Activated T-helper 2 cell treated with anti-CD3 and anti-CD28 coated beads, Interferon-gamma antibody, Interleukin-2, Interleukin-4, amounts not matched to agents 10 μg/mL and 5 μg/mL and 100 μg/mL, durations not matched to agents 14 hours and 24 hours and 36 hours (primary cell): ENCODE measurements at places on chromosomes 5 and 9. TPM values are rescaled to one million over a fixed set of nuclear protein-coding genes. Genes with fewer than 3 reads are reported as not detected.

GRCh38 chr5:181114284-181114843 lies 16.6 kb downstream of the OR2V1 start:
- DNase-seq: no peak

GRCh38 chr9:107739601-107740082 lies 250.1 kb upstream of the KLF4 start:
- DNase-seq: no peak

- no peak for DNase-seq
Observed at GRCh38 chr9:92395617-92396016, 8.8 kb downstream of the OGN start.

DNA sequence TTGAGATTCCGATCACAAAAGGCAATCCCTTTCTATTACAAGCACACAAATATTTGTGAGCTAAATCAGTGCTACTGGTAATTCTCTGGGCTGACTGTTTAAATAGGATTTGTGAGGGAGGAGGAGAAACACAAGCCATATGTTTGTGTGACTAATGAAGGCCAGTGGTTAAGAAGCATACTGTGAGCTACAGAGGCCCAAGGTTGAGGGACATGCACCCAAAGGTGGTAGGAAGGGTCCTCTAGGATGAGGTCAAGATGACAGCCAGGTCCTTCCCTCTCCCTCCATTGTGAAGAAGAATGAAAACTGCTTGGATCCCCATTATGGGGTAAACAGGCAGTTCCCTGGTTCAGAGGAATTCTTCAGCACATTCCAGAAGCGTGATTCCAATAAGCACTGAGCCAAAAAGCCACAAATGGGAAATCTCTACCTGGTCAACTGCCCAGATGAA lies 83.9 kb downstream of the SPOCK1 start:
- DNase-seq: no peak

DNA sequence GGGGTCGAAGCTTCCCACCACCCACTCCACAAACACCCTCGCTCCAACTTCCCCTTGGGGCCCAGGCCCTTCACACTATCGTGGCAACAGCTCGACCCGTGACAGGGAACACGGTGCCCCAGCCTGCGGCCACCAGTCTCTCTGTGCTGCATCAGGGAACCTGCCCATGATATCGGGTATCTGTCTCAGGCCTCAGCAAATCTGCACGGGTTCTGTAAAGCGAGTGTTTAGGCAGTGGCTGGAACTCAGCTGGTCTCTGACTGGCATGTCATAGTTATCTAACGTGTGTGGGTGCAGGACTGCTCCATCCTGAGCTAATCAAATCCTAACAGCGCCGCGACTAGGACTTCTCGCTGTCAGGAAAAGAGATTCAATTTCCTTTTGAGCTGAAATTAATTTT lies 42.9 kb downstream of the DBH start:
- no peak for DNase-seq

GRCh38 chr5:17269201-17269600 lies 51.8 kb downstream of the BASP1 start:
- no peak for DNase-seq

- no peak for DNase-seq
Observed at GRCh38 chr5:65015767-65016166, 247.0 kb downstream of the CWC27 start.

DNA sequence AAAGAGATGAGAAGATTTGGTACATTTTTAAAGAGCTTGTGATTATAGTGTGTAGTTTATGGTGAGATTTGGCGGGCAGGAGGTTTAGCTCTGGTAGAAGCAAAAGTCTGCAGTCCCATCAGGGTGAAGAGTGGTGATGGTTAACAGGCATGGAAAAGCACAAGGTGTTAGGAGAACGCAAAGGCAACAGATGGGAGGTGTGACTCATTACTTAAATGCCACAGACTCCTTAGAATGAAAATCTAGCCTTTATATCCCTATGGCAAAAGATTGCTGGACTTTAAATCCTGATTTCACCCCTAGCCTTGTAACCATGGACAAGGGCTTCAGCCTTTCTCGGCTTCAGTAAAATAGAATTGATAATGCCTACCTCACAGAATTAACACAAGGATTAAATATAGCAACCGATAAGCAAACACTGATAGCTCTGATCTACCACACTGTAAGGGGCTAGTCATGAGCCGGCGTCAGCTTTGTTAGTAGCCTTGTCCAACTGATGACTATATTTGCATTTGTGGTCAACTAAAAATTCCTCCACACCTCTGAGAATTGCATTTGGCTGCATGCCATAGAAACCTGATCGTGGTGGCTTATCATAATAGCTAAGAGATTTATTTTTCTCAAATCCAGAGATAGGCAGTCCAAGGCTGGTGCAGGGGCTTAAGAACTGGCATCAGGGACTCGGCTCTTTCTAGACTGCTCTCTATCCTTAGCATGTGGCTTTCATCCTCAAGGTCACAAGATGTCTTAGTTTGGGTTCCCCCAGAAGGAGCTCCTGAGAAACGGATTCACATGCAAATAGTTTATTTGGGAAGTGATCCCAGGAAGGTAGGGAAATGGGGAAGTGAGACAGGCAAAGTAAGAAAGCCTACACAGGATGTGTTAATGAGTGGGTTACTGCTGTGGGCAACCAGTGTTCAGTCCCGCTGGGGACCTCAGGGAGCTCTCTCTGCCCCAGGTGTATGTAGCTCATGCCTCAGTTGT lies 19.6 kb downstream of the MFAP3 start:
- DNase-seq: no peak

DNA sequence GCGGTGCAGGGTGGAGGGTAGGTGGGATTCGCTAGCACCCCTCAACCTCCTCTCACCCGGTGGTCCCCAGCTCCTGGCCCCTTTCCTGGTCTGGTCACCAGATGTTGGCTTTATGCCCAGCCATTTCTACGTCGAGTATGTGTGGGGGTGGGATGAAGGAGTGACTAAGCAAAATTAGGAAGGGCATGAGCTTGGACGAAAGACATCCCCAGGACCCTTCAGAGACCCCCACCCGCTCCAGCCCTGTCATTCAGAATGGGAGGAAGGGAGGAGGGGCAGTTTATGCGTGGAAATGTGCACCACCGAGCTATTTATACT lies 742 bp downstream of the BHMT2 start:
- DNase-seq: no peak

DNA sequence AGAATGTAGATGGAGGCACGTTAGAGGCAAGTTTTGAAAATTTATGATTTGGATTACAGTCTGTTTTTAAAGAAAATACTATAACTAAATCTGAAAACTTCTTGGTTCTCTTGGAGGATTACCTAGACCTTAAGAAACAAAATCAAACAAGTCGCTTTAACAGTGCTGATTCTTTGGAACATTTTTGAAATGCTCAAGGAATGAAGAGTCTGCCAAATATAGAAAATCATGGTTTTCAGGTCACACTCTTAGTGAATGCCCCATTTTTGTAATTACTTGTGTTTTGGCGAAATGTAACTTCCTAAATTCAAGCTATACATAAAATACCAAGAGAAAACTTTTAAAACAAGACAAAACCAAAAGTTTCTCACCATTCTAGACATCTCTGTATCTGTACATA lies 93.2 kb downstream of the EQTN start:
- no peak for DNase-seq

DNA sequence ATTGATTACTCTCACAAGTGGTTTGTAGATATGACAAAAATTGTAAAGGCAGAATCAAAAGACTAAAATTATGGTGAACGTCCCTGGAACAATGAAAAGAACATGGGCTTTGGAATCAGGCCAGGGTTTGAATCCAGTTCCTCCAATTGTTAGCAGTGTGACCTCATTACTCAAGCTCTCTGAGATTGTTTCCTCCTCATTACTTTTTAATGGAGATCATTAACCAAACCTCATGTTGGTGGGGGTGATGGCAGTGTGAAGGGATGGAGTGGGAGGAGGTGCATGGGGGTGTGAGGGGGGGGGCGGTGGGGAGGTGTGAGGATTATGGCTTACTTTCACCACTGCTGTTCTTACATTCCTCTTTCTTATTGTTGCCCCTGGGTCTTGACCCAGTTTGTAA lies 44.1 kb upstream of the FOXE1 start:
- DNase-seq: no peak

DNA sequence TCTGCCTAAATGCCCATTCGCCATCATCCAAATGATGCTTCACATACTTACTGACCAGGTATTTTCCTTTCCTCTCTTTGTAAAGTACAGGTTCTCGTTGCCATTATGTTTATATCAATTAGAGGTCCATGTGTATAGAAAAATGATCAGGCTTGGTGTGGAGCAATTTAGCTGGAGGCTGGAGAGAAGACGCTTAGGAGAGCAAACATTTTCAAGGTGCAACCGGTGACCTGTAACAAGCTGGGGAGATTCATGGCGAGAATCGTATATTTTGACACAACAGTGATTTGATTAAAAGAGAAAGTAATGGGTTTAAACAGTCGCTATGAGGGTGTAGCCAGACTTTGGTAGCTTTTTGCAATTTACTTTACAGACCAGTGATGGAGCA lies 170.9 kb upstream of the TBCA start:
- DNase-seq: no peak

- DNase-seq: no peak
Observed at GRCh38 chr5:144918371-144918770, 747.7 kb downstream of the KCTD16 start.

DNA sequence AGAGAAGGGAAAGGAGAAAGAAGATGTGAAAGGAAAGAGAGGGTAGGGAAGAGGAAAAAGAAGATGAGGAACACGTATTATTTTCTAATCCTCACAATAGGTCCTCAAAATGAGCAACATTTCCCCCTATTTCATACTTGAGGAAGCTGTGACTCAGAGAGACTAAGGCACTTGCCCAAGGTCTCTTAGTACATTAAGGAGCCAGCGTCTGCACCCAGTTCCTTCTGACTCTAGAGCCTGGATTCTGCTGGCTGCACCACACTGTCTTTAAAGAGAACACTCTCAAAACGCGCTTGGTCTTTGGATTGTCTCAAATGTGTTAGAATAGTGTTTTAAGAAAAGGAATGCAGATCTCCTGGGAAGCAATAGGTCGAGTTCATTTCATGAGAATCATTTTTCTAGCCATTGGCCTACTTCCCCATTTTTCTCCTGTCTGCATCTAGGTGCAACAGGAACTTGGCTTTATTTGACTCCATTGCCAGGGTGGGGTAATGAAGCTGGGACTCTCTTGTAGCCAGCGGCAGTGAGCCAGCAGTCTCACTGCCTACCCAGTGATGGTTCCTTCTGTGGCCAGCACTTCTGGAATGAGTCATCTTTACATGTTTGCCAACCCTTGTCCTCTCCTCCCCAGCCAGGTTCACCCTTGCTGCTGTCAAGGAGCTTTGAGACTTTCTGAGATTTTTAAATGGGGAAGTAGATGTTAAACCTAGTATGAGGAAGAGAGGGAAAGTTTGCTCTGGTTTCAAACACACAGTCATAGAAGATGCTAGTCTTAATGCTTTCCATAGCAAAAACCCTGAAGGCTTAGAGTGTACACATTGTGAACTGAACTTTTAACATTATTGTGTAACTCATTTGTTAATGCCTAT lies 82.7 kb downstream of the DOCK8 start:
- no peak for DNase-seq

- no peak for DNase-seq
Observed at GRCh38 chr5:74281166-74281565, 359.4 kb downstream of the ENC1 start.

DNA sequence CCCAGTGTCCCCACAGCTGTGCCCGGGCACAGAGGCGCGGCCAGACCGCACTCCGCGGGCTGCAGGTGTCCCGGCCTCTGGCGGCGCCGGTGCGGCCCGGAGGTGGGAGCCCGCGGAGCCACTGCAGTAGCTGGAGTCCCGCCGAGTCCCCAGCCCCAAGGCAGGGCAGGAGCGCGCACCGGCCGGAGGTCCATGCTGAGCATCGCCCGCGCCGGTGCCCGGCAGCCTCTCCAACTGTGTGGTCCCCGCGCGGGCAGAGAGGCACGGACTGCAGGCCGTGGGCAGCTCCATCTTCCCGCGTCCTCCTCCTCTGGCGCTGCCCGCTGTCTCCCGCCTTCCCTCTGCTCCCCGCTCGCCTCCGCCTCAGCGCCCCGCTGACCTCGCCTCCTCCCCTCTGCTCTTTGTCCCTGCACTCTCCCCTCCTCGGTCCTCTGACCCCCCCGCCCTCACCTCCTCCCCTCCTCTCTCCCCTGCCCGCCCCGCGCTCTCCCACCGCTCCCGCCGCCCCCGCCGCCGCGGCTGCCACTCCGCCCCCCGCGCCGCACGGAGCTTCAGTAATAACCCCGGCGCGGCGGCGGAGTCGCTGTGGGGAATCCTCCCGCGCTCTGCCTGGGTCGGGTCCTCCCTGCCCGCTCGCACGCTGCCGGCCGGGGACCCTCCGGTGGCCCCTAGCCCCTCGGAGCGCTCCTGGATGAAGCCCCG lies at the start of gene ADAMTS16:
ADAMTS16 (plus strand) TSS at position 554 of the 702 bp plus-strand sequence; CDS start at position 692, 138 bp downstream.
- DNase-seq: no peak

DNA sequence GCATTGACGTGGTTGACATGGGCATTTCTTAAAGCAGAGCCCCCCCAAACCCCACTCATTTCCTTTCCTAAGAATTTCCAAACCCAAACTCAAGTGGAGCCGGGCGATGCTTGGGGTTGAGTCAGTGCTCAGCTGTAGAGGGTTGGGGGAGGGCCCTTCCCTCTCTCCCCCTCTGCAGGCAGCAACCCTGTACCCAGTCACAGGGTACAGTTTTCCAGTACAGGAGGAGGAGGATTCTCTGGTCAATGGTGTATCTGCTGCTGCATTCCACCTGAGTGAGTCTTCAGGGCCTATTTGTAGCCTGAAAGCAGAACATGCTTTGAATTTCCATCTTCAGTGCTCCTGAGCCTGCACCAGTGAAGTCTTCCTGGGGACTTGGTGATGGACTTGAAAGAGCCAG lies 55.8 kb downstream of the ENTREP1 start:
- no peak for DNase-seq

- DNase-seq: no peak
Observed at GRCh38 chr9:91787931-91788330, 162.1 kb downstream of the ROR2 start.

The CTNND2 gene
- not detected in 2 replicates for total RNA-seq

The CTSV gene
- 0.48 and 0.78 TPM in 2 replicates for total RNA-seq

The GDNF gene
- 0.60 TPM in 1 of 2 replicates, not detected in the other for total RNA-seq

The PWWP2A gene
- 20.4 and 22.7 TPM in 2 replicates for total RNA-seq

The GABRP gene
- not detected in 2 replicates for total RNA-seq

The CDX1 gene
- total RNA-seq: not detected in 2 replicates

The TLN1 gene
- 253 and 267 TPM in 2 replicates for total RNA-seq

The GFI1B gene
- not detected in 2 replicates for total RNA-seq

The LHFPL2 gene
- 0.09 and 0.16 TPM in 2 replicates for total RNA-seq

The ROR2 gene
- not detected in 2 replicates for total RNA-seq
